ENCODE measurements at places on chromosomes 7 and 10. TPM values are rescaled to one million over a fixed set of nuclear protein-coding genes. Genes with fewer than 3 reads are reported as not detected.

DNA sequence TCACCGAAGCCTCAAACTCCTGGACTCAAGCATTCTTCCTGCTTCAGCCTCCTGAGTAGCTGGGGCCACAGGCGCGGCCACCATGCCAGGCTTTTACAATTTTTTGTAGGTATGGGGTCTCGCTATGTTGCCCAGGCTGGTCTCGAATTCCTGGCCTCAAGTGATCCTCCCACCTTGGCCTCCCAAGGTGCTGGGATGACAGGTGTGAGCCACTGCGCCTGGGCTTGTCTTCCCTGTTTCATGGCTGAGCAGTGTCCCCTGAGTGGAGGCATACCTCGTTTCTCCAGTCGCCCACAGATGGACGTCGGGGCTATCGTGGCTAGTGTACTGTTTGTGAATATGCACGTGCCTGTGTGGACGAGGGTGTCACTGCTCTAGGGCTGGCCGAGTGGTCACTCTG, 11.3 kb downstream of the INPP5A start:
- DNase-seq: no peak

DNA sequence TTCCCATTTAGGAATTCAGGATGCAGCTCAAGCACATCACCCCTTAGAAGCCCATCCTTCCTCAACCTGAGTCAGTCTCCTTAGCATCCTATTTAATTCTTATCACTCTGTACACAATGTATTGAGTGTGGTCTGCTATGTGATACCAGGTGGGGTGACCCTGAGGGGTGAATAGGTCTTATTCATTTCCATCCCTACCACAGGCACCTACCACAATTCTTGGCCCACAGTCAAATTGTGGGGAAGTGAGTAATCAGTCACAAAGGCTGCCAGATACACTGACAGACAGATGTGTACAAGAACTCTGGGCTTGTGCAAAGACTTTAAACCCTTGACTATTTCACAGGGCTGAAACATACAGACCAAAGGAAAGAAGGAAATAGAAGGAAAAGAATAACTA, 560.5 kb downstream of the PARD3 start:
- DNase-seq: no peak

- no peak for DNase-seq
Measured at GRCh38 chr7:89731751-89732445, 422.4 kb upstream of the STEAP1 start.

DNA sequence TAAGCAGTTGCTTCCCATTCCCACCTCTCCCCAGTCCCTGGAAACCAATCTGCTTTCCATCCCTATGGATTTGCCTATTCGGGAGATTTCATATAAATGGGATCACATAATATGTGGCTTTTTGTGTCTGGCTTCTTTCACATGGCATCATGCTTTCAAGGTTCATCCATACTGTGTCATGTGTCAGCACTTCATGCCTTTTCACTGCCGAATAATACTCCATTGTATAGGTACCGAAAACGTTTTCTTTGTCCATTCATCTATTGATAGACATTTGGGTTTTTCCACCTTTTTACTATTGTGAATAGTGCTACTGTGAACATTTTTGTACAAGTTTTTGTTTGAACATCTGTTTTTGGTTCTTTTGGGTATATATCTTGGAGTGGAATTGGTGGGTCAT, 12.5 kb downstream of the RBM20 start:
- DNase-seq: no peak

The CCL26 gene
- total RNA-seq: 0.59 TPM

The TMEM270 gene
- total RNA-seq: not detected

DNA sequence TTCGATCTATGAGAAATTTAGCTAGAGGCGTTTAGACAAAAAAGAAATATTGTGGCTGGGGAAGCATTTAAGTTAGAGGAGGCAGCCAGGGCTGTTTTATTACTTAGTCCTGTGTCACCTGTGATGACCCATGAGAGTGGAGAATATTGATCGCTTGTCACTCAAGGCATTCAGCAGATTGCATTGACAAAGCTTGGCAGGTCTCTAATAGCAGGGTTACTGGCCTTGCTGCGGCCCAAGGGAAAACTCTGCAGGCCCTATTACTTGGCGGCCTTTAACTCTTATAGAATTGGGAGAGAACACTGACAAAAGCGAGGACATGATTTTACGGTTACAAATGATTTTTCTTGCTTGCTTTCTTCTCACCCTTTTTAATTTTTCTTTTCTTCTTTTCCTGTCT, 473.5 kb downstream of the AUTS2 start:
- no peak for DNase-seq

The SYT15 gene
- total RNA-seq: 0.77 TPM

GRCh38 chr7:77474756-77475155, 58.6 kb upstream of the GSAP start:
- DNase-seq: no peak

All from endothelial cell (in vitro differentiated cells).